ENCODE measurements at places on chromosomes 6 and 20. TPM values are rescaled to one million over a fixed set of nuclear protein-coding genes. Genes with fewer than 3 reads are reported as not detected.
A peak's percentile ranks its signal among the peaks of the same experiment; 100 is the strongest.

DNA sequence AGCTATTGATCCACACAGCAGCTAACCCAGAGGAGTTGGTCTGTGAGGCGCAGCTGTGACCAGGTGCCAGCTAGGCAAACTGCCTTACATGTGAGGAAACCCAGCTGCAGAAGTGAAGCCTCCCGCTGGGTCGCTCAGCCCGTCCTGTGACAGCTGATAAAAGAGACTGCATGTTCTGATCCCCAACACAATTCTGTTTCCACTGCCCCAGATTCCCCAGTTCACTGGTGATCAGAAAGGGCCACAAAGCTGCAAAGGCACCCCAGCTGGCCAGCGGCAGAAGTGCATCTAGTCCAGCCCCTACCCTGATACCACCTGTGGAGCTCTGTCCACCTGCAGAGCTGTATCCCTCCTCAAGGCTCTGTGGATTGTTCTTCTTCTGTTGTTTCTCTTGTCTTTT is 64.5 kb downstream of the CTNNBL1 start:
- DNase-seq, result no peak

DNA sequence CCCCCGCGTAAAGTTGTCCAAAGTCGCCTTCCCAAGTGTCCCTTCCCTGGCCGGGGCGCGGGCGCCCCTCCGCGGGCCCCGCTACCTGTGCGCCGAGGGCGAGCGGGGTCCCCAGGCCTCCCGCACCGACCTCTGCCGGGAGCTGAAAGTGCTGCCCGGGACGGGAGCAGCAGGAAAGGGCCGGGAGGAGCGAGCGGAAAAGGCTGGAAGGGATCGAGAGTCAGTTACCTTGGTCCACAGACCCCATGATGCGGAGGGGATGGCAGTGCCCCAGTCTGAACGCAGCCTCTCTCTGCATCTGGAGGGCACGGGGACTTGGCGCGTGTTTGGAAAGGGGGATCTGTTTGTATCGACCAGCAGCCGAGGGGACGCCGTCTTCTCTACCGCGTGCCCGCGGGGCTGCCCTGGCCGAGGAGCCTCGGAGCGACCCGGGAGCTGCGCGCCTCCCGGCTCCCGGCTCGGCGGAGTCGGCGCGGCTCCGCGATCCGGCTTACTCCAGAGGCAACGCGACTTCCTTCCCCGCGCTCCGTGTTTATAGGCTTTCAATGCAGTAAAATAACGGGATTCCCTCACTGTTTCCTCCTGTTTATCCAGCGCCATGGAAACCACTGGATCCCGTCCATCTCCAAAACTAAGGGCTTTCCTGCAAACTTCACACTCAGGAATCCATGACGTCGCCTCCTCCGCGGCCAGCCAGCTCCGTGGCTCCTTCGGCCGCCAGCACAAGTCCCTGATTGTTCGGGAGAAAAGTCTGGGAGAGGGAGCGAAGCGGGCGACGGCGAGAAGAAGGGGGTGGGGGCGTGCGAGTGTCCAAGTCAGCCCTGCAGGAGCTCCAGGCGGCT is 20.0 kb upstream of the NFATC2 start:
- peak; percentile 97 for DNase-seq

- no peak for DNase-seq
These were observed 65.5 kb downstream of the MAN1A1 start for GRCh38 chr6:119283979-119284545.

- no peak for DNase-seq
These were observed 159.2 kb upstream of the C6orf118 start for GRCh38 chr6:165468340-165469235.

- peak; percentile 81 for DNase-seq
These were observed 1.0 kb downstream of the PXDC1 start for GRCh38 chr6:3750317-3751076.

DNA sequence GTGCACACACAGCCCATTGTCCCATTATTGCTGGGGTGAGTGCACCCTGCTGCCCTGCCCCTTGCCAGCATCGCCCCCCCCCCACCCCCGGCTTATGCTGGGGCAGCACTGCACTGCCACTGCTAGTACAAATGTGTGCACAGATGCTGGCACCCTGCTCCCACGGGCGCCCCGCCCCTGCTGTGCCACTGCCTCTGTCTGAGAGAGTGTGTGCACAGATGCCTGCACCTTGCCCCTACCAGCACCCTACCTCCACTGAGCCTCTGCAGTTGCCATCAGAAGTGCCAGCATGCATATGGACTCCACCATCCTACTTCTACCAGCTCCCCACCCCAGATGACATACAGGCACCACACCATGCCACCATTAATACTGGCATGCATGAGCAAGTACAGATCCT is 454.6 kb upstream of the KHDRBS2 start:
- no peak for DNase-seq

Gene ARMH2
- 1.5 TPM for total RNA-seq

- peak; percentile 28 for DNase-seq
These were observed 18.3 kb downstream of the MRPS18A start for GRCh38 chr6:43669050-43669921.

DNA sequence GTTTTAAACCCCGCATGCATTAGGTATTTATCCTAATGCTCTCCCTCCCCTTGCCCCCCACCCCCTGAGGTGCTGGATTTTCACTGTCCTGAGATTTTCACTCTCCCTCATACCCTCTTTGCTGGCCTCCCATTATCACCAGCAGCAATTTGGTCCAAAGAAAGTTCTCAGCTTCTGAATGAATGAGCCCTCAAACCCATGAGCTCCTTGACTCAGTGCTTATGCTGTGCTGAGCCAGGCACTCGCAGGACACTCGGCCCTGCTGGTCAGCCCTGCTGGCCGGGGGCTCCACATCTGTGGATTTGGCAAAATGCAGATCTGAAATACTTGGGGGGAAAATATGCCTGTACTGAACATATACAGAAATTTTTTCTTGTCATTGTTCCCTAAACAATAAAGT is 153.2 kb upstream of the QKI start:
- DNase-seq, result no peak

DNA sequence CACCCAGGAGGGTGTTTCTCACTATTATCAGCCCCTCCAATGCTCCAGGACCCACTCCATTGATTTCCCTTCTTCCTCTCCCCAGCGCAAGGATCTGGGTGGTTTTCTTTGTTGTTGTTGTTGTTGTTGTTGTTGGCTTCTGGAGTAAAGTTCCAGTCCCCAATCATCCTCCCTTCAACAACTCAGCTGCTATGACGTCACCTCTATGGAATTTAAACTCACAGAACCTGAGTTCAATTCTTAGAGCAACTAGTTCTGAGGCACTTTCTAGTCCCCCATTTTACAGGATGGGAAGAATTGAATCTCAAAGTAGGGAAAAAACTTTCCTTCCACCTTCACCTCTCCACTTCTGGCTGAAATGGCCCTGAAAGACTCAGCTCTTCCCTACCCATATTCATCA is 9.7 kb upstream of the WFDC8 start:
- no peak for DNase-seq

DNA sequence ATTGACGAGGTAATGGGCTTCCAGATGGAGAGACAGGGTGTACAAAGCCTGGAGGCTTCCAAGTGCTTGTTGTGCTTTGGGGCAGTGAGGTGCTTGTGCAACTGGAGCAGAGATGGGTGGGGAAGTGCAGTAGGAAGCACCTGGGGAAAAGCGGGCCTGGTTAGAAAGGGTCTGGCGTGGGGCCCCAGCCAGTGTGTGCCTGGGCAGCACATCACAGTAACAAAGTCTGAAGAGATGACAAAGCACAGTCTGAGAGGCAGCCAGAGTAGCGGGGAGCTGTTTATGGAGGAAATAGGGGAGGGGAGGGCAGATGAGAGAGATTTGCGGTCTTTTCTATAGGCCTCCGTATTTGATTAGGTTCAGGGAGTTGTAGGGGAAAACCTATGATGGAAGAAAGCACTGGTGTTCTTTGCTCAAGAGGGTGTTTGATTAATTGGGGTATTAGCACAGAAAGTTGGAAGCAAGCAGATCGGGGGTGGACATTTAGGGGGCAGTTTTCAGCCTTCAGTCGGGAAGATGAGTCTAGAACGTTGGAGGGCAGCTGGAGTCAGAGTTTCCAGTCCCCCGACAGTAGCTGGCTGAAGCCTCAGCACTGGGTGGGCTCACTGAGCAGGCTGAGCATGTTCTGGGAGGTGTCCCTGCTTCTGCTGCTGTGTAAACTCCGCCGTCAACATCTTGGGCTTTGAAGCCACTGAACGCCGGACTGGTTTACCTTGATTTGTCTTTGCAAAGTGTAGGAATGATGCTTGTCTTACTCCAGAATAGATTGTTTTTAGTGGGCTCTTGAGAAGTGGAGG is 15.5 kb upstream of the MROH8 start:
- peak; percentile 9 for DNase-seq

Gene SCRT2
- total RNA-seq, result not detected

Gene RAD21L1
- not detected for total RNA-seq

GRCh38 chr20:31641391-31641790 is 3.7 kb downstream of the COX4I2 start:
- DNase-seq, result no peak

Gene CCN2
- total RNA-seq, result 159 TPM

DNA sequence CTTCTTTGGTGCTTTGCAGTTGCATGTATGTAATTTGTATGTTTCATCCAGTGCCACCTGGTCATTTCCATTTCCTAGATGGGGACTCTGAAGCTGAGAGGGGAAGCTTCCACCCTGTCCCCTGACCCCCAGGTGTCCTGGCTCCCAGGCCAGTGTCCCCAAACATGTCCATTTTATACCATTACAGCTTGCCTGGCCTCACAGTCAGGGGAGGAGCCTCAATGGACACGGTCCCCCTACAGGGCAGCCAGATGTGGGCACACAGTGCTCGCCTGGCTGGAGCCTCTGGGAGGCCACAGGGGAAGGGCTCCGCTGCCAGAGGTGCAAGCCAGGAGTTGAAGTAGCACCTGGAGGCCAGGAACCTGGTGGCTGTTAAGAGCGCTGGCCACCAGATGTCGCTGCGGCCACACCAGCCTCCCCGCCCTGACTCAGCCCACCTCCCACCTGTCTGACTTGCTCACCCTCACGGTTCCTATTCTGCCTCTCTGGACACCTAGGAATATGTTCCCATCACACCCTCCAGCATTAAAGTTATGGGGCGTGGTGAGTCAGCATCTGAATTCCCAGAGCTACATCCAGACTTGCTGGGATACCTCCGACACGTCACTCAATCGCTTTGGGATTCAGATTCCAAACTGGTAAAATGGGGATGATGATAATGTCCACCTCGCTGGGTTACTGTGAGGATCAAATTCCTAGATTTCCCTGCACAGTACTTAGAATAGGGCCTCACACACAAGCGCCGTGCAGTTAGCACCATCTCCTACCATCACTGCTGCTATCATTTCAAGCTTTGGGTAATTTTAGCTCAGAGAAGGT is 107.4 kb downstream of the SULF2 start:
- DNase-seq, result peak; percentile 55

GRCh38 chr6:109669811-109670210 is 21.2 kb downstream of the AK9 start:
- no peak for DNase-seq

- no peak for DNase-seq
These were observed 143.3 kb upstream of the GPR6 start for GRCh38 chr6:109834595-109835437.

DNA sequence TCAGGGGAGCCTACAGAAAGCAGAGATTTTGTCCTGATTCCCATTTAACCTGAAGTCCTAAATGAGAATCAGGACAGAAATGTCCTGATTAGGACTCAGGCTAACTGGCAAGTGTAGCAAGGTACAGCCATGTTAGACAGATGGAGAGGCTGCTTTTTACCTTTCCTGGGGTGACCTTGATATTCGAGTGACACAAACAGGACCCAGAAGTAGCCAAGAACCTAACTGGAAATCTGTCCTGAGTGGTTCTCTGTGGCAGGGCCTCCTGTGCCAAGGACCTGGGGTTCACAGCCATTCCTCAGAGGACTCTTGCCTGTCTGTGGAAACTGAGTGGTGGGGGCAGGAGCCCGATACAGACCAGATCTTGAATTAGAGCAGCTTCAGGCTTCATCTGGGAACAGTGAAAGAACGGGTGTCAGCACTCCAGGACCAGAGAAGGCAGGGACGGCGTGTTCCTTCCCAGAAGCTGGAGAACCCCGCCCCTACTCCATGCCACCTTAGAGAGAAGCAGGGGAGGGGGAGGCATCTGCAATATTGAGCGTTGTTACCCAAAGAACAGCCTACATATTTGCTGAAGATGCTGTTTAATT is 4.3 kb upstream of the FUCA2 start:
- DNase-seq, result no peak

DNA sequence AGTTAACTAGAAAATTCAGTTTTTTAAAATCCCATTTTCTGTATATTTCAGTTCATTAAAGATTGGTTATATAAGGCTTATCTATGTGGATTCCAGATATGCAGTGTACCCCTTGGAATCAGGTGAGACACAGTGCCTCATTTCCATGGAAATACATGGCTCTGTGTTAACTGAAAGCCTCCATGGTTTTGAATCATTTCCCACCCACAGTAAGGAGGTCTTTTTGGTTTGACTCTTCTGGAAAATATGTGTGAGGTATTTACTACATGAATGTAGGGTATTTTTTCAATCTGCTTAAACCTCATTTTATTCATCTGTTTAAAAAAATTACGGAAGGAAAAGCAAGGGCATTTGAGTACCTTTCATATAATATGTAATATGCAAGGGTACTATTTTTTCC is 25.5 kb downstream of the RNF144B start:
- no peak for DNase-seq

Gene ZBTB12
- 7.3 TPM for total RNA-seq

Gene CEP250
- total RNA-seq, result 27.0 TPM

Gene HDAC2
- total RNA-seq, result 48.2 TPM

GRCh38 chr6:122719176-122719575 is 60.3 kb upstream of the FABP7 start:
- DNase-seq, result no peak

Gene JPH2
- 9.2 TPM for total RNA-seq

- DNase-seq, result peak; percentile 53
These were observed 642 bp downstream of the GZF1 start for GRCh38 chr20:23362392-23363256.

DNA sequence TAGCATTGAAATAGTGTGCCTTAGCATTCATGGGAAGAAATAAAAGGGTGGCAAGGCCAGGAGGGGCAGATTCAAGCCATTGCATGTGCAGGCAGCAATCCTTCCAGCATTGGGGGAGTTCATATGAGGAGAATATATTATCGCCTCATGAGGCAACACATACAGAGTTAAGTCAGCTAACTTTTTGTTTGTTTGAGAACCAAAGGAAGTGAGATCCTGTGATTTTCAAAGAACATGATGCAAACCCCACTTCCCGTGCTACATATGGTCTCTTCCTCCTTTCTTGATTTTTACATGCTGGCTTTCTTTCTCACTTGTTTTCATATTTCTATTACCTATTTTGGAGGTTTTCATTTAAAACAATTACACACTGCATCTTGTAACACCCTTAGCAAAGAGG is 579.7 kb upstream of the ARID1B start:
- DNase-seq, result peak; percentile 23

Gene DAAM2
- total RNA-seq, result 30.3 TPM

Gene OXT
- not detected for total RNA-seq

Gene SIRT5
- 11.3 TPM for total RNA-seq

GRCh38 chr6:148460876-148461646 is 118.4 kb downstream of the SASH1 start:
- no peak for DNase-seq

- peak; percentile 34 for DNase-seq
These were observed 162.4 kb downstream of the CDKAL1 start for GRCh38 chr6:20696676-20697075.

Data from lung (tissue), 17 donors.